ENCODE measurements at places on chromosomes 7 and 10.

DNA sequence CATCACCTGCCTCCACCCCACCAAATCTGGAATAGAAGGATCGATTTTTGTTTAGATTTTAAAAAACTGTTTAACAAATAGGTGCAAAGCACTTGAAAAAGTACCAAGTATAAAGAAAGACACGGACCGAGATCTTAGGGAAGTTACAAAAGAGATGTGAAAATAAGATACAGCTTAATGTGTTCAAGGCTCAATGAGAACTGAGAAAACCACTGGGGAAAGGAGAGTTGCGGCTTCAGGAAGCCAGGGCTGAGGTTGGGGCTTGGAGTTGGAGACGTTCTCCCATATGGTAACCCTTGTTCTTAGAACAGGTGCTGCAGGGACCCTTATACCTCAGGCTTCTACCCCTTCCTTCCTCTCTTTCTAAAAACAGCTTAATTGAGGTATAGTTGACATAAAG, 140.2 kb downstream of the FANK1 start:
- no peak for DNase-seq

DNA sequence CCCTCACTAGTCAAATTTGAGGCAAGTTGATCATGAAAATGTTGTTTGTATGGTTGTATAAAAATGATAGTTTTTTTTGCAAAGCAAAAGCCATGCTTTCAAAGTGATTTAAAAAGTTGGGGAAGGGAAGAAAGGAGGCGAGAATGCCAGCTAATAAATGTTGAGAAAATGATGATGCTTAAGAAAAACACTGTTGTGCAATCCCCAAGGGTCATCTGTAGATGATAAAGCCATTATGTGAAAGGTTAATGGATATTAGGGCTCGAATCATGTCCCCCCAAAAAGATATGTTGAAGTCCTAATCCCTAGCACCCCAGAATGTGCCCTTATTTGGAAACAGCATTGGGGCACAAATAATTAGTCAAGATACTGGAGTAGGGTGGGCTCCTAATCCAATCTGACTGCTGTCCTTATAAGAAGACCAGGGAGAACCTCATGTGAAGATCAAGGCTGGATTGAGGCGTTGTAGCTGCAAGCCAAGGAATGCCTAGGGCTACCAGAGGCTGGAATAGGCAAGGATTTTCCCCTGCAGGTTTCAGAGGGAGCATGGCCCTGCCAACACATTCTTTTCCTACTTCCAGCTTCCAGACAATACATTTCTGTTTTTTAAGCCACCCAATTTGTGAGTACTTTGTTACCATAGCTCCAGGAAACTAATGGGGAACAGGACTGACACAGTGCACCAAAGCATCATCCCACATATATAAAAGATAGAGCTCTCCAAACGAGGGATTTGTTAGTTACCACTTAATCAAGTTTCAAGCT, 35.4 kb upstream of the MKLN1 start:
- no peak for DNase-seq

DNA sequence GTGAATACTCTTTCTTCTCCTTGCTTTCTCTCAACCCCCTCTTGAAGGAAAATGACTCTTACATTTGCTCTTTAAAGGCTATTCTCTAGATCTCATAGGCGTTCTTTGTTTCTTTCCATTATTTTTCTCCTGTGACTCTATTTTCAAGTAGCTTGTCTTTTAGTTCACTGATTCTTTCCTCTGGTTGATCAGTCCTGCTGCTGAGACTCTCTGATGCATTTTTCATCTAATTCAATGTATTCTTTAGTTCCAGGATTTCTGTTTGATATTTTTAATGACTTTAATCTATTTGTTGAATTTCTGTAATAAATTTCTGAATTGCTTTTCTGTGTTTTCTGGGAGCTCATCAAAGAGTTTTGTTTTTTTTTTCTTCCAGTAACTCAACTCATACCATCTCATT, 397.7 kb downstream of the CNTNAP2 start:
- DNase-seq = no peak

DNA sequence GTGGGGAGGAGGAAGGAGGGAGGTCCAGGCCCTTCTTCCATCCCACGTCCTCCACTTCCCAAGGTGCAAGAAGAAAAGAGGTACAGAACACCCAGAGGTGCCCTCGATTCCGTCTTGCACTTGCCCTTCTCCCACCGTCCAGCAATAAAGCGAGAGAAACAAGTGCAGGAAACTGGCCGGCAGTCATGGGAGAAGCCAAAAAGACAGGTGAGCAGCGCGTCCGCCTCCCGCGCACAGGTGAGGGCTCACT, 1.3 kb downstream of the C10orf95 start:
- no peak for DNase-seq

DNA sequence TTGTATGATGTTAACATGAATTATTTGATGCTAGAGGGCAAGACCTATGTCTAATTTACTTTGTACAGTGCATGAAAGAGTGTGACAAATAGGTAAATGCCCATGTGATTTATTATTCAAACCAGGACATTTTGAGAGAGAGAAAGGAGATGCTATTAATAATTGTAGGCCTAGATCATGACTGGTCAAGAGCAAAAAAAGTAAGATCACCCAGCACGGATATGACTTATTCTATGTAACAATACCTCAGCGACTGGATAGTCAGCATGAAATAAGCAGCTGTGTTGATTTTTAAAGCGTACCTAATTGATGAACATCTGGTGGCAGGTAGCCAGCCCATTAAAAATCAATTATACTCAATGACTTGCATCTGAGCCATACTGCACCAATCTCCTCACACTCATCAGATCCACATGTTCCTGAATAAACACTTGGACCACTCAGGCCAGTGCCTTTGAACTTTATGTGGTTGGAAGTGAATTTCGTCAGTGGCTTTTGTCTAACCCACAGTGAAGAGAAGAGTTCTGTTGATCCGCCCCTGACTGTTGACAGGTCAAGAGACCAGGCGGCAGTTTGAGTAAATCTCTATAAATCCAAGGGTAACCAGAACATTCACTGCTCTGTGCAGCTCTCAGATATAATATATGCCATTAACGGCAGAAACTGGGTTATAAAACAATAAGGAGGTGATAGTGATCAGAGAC, 435.3 kb downstream of the MDFIC start:
- no peak for DNase-seq

- DNase-seq = no peak
These were observed 7.7 kb downstream of the CREB3L2 start for GRCh38 chr7:137994216-137994615.

DNA sequence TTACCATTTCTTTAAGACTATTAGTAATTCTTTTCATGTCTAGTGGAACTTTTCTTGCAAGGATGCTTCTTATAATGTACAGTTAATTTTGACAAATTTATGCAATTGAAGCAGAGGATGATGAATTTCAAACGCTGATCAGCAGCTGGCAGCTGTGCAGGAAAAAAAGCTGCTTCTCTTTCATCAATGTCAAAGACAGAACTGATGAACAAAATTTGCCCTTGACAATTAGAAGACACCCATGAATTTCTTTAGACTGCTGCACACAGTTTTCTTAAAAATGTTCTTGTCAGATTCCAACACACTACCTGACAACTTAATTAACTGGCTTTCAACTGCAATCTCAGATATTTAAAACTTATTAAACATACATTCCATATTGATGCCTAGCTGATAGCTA, 138.3 kb downstream of the SKAP2 start:
- no peak for DNase-seq
